ENCODE measurements at places on chromosomes 7 and 10.
A peak's percentile ranks its signal among the peaks of the same experiment; 100 is the strongest.

DNA sequence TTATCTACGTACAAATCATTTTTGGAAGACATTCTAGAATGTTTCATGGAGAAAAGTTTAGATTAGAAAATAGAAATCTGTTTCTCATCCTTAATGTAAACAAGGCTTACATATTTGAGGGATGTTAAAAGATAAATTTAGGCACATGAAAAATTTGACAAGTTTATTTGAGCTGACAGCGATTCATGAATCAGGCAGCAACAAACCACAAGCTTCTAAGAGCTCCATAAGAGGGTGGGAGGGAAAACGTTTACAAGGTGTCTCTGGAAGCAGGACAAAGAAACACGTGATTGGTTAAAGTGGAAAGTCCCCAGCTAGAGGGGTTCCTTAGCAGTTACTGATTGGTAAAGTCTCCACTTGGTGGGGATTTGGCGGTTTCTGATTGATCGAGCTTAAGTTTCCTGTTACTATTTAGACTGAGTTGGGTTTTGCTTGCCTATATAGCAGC lies 228.9 kb upstream of the PITRM1 start:
- peak; percentile 30 for DNase-seq

GRCh38 chr10:97640868-97641811 lies 669 bp downstream of the PI4K2A start:
- DNase-seq = peak; percentile 60

DNA sequence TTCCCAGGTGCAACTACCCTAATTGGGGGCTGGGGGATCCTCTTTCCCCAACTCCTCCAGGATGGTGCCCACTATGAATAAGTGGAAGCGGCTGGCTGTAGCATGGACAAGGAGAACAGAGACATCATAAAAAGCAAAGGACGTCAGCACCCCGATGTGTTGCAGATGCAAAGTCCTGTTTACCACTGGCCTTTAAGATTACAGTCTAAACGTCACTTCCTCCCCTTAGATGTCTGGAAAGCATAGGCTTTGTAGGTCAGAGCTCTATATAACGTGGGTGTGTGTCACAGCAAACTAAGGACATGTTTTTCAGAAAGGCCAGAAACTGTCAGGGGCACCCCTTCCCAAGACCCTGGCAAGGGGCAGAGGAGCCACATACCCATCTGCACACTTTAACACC lies 7.9 kb downstream of the COBL start:
- no peak for DNase-seq

DNA sequence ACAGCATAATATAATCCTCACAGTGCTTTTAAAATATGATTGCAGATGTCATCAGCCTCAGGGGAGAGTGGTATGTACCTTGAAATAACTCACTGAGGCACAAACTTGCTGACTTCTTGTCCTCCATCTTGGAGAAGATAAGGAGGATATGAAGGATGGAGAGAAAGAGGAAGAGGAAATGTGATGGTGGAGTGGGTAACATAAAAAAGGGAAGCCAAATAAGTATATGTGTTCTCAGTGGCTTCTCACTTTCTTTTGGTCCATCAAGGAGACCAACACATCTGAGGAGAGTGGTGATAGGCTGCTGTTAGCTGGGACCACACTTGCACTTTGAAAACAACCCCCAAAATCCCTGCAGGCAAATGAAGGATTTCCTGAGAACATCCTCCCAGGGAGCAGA lies 21.6 kb upstream of the ZNF37A start:
- no peak for DNase-seq

DNA sequence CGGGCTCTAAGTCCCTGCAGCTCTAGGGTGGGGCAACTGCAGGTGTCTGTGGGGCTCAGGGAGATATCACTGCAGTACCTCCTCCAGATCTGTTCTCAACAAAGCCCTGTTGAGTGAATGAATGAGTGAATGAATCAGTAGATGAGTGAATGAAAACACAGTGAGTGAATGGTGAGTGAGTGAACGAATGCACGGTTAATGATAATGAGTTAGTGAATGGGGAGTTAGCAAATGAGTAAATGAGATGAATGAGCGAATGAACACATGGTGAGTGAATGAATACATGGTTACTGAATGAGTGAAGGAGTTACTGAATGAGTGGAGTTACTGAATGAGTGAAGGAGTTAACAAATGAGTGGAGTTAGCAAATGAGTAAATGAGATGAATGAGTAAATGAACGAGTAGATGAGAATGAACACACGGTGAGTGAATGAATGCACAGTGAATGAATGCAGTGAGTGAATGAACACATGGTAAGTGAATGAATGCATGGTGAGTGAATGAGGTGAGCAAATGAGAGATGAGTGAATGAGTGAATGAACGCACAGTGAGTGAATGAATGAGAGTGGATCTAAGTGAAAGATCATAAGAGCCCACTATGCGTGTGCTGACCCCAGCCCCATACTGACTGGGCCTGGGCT lies 34.3 kb downstream of the STK32C start:
- no peak for DNase-seq

GRCh38 chr7:2604608-2605174 lies 27.1 kb upstream of the TTYH3 start:
- no peak for DNase-seq

DNA sequence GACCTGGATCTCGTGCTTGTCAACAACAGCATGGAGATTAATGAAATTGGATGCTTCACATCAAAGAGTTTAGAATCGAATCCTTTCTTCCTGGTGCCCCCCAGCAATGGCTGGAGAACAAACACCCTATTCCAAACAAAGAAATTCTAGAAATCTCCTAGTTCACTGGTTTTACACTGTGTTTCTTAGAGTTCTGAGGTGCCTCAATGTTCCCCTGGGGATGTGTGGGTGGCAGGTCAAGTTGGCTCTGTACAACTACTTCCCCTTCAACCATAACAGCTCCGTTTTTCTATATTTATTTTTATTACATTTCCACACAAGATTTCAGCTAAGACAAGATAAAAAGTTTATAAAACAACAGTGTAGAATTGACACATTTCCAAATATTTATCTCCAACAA lies 22.5 kb downstream of the CH25H start:
- no peak for DNase-seq

DNA sequence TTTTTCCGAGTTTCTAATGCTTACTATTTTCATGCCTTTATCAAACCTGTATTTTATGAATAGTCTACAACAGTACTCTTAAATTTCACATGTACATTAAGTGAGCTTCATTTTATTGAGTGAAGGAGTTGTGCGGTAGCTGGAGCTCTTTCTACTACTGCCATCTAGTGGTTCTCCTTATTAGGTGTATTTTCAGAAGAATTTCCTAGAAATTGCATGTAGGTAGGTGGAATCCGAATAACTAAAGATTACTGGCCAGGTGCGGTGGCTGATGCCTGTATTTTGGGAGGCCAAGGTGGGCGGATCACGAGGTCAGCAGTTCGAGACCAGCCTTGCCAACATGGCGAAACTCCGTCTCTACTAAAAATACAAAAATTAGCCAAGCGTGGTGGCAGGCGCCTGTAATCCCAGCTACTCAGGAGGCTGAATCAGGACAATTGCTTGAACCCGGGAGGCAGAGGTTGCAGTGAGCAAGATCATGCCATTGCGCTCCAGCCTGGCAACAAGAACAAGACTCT lies 38.3 kb downstream of the LRRC72 start:
- DNase-seq = peak; percentile 36

GRCh38 chr7:157168571-157168970 lies 29.8 kb downstream of the UBE3C start:
- no peak for DNase-seq

DNA sequence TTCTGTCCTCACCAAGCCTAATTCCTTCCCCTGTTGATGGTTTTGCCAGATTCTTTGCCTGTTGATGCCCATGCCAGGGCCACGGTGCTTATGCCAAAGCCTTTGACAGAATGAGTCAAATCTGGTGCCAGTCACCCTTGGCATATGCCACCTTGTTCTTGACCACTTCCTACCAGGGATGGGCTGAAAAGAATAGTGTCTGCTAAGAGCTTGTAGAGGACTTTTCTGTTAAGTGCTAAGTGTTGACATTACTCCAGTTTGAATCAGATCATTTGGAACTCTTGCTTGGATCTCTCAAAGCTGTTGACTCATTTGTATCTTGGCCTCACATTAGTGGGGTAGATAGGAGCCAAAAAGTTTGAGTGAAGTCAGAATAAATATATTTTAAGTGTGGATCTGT lies 661.2 kb downstream of the AUTS2 start:
- DNase-seq = no peak

Data from foreskin fibroblast (primary cell).